Activated CD4-positive, alpha-beta T cell treated with anti-CD3 and anti-CD28 coated beads, Interleukin-2, amount 50 U/mL, for 48 hours (primary cell): ENCODE measurements at places on chromosomes 3 and 15.

DNA sequence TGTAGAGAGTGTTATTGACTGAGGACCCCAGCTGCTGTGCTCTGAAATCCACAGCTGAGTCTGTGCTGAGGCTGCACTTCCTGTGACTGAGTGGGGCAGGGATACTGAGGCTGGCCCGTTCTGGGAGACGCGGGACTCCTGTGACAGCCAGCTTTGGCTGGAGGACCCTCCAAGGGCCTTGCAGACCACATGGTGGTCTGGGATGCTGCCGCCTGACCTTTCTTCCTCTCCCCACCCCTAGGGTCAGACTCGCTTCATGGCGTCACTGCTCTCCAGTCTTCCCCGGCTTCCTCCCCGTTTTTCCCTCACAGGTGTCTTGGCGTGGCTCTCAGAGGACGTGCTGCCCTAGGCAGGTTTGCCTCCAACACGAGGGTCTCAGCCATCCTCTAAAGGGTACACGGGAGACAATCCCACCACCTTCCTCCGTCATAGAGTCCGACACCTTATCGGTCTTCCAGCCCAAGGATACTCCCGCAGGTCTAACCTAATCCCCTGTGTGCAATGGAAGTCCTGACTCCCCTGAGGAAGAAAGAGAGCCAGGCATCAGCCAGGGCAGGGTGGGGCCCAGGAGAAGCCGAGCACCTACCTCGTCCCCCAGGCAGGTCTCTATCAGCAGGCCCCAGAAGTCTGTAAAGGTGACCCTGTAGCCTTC is 19.9 kb upstream of the EHD4 start:
- no peak for DNase-seq

GRCh38 chr3:127587876-127588275 is 2.7 kb downstream of the TPRA1 start:
- no peak for DNase-seq

GRCh38 chr3:50516440-50516871 is 13.0 kb upstream of the CACNA2D2 start:
- no peak for DNase-seq

- DNase-seq: no peak
Observed at GRCh38 chr3:29099775-29100174, 181.1 kb upstream of the RBMS3 start.

DNA sequence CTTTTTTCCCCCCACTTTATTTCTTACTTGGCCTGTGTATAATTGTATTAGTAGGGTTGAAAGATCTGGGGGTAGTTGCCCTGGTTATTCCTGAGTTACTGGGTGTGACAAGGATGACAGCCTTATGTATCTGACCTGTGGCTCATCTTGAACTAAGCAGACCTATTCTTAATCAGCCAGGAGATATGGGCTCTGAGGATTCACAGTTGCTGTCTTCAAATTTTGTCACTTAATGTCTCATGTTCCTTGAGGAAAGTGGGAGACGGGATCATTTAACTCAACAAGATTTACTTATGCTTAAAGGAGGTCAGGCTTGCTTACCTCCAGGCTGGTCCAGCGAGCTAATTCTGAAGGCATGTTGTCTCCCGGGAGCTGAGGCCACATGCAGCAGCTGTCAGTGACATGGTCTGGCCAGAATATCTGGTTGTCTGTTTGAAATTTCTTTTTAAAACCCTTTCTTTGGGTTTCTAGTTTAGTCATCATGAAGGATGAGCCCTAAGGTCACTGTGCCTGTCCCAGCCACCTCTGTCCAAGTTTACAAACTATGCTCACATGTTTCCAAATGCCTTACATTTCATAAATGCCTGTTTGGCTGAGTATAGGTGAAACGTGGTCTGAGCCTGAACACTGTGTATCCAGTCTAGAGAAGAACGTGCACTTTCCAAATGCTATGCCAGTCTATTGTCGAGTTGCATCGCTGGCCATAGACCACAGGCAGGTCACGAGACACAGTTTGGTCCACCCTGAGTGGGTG is 26.8 kb downstream of the LRTM1 start:
- DNase-seq: no peak

DNA sequence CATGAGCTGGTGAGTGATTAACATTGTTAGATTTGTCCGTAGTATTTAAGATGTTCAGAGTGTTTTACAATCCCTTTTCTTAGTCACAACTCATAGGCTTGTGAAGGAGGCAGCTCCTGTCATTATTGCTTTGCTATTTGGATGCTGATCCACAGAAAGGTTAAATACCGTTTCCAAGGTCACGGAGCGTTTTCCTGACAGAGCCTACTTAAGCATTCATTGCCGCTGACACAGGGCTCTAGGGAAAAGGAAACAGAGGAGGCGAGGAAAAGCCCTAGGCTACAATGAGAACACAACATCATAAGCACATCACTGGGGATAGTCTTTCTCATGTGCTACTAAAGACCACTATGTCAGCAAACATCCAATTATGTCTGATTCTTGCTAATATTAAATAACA is 38.5 kb upstream of the CPB1 start:
- no peak for DNase-seq

GRCh38 chr15:98000249-98001203 is 40.0 kb downstream of the ARRDC4 start:
- no peak for DNase-seq

GRCh38 chr15:68518785-68519430 is 59.9 kb upstream of the CORO2B start:
- DNase-seq: no peak

DNA sequence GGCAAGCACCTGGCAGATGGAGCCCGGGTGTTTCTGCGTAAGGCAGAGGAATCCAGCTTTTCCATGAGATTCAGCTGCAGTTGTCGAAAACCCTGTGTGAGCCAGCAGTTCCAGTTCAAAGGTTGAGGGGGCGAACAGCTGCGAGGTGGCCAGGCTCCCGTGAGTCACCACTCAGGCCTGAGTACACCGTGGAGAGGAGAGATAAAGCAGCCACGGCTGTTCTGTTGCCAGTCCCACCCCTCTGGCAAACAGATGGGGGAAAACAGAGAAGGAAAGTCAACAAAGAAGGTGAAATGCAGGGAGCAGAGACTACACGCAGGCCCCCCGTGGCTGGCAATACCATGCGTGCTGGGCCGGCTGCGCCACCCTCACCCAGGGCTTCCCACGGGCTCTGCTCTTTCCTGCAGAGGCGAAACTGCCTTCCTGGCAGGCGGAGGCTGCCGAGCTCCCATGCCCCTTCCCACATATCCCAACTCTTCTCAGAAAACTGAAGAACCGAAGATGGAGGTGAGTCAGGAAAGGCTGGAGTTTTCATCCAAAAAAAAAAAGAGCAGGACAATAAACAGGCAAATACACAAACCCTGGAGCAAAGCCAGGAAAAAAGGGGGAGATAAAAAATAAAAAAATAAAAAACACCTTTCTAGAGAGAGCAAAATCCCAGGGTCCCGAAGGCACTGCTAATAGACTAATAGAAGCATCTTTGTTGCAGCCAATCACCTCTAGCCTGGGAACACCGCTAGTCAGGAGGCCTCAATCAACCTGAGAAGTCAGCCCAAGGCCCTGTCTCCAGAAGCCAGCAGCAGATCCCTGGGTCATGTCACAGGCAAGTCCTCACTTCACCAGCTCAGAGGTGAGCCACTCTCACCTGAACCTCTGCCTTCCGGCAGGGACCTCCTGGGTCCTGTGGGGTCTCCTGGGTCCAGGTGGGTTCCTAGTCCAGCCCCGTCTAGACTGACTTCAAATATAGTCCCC is 37.7 kb downstream of the FAM174B start:
- DNase-seq: no peak

DNA sequence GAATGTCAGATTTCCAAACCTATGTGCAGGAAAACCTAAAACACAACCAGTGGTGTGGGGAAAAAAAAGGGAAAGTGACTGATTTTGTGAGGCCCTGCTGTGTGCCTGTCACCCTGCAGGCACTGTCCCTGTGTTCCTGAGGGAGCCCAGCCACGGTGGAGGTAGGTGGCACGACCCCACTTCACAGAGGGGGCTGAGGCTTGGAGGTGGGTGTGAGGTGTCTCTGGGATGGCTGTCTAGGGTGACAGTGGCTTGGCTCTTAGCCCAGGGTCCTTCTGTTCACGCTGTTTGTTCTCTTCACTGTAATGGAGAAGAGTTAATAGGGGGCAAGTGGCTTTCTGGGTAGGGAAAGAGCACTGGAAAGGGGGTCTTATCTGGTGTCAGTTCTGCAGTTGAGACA is 22.6 kb downstream of the RASGRF1 start:
- no peak for DNase-seq

GRCh38 chr3:170301405-170301804 is 56.1 kb upstream of the SKIL start:
- no peak for DNase-seq

DNA sequence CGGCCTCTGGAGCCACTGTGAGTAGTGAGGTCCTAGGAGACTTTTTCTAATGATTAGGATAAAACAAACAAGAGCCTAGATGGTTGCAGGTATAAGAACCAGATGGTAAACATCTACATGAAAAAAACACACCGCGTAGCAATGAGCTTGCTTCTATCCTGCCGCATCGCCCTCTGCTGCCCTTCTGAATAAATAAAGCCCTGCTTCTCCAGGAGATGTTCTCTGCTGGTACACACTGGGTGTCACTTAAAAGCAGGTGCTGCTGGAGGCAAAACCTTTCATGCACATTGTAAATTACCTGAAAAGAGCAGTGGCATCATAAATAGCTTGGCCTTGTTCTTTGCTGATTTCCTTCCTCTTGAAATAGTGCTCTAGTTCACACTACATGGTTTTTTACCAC is 164.4 kb upstream of the TOPAZ1 start:
- no peak for DNase-seq

DNA sequence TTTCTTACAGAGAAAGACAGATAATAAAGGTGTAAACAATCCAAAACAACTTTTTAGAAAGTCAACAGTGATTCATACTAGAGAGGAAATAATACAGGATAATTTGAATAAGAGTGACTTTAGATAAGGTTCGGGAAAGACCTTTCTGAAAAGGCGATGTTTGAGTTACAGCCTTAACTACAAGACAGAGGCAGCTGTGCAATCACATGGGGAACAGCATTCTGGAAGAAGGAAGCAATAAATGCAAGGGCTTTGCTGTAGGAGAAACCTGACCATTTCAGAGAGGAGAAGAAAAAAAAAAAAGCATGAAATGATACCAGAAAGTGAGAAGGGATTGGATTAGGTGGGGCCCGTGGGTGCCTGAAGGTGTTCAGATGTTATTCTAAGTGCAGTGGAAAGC is 200.6 kb upstream of the ATP11B start:
- no peak for DNase-seq

DNA sequence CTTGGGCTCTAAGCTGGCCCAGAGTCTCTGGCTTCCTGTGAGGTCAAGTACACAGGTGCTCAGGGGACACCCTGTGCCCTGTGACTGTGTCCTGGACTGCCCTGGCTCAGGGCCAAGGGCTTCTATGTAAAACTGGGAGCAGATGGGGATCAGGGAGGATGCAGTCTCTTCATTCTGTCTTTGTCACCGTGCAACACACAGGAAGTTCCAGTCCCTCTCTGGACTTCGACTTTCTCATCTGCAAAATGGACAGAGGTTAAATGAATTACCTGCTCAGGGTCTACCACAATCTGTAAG is 61.9 kb upstream of the TLE3 start:
- no peak for DNase-seq

GRCh38 chr3:23595851-23596250 is 209.9 kb upstream of the UBE2E1 start:
- DNase-seq: no peak

DNA sequence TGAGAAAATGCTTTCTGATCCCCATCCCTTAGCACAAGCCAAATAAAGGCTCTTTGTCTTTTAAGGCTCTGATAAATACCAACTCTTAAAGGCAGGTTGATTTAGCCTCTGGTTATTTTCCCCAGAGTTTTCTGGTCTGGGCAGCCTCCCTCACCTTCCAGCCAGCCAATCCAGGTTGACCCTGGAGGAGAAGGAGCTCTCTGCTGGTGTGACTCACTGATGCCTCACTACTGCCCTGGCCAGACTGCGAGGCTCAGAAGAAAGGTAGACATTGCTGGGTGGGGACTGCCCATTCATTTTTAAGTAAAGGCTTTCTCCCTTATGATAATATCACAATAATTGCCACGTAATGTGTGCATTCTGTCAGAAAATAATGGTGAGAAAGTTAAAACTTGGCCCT is 37.1 kb downstream of the SLCO3A1 start:
- DNase-seq: no peak

GRCh38 chr3:195591220-195591619 is 7.5 kb upstream of the APOD start:
- no peak for DNase-seq

- no peak for DNase-seq
Observed at GRCh38 chr3:48897460-48898376, 964 bp downstream of the SLC25A20 start.

DNA sequence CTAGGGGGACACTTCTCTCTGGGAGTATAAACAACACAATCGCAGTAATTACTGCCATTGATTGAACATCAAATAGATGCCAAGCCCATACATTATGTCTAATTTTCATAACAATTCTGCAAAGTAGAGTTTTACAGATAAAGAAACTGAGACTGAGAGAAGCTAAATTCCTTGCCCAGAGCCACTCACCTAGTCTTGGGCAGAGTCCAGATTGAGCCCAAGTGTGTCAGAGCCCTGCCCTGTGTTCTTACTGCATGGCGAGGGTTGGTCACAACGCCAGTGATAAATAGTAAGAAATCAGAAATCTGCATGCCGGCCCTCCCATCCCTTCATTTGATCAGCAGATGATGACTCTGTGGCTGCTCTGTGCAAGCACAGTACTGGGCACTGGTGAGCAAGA is 106.3 kb downstream of the C3orf70 start:
- DNase-seq: no peak

DNA sequence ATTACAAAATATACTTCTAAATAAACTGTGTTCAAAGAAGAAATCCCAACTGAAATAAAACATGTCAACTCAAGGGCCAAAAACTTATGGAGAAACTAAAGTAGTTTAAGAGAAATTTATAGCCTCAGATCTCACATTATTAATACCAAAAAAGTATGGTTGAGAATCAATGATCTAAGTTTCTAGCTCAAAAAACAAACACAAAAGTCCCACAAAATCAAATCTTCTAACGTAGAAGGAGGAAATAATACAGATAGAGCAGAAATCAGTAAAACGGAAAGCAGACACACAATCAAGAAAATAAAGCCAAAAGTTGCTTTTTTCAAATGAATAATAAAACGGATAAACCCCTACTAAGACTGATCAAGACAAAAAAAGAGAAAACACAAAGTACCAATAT is 2.9 kb downstream of the SUSD5 start:
- DNase-seq: no peak

GRCh38 chr15:69804786-69805185 is 292.9 kb downstream of the TLE3 start:
- no peak for DNase-seq

- DNase-seq: no peak
Observed at GRCh38 chr3:126025116-126025729, 56.2 kb downstream of the ROPN1B start.

DNA sequence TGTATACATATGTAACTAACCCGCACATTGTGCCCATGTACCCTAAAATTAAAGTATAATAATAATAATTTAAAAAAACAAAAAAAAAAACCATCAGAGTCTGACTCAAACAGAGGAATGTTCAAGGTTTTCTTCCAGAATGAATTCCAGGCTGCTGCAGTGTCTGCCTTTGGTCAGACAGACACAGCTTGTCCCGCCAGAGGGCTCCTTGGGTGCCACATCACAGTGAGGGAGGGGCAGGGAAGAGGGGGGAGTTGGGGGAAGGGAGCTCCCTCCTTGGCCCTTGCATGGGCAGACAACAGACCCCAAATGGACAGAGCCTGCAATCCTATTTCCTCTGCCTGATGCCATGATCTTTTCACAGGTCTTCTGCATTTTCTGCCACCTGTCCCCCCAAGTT is 36.5 kb downstream of the ITGB5 start:
- DNase-seq: no peak
